RWPE2 (cell line): ENCODE measurements at places on chromosomes 7 and 10.

DNA sequence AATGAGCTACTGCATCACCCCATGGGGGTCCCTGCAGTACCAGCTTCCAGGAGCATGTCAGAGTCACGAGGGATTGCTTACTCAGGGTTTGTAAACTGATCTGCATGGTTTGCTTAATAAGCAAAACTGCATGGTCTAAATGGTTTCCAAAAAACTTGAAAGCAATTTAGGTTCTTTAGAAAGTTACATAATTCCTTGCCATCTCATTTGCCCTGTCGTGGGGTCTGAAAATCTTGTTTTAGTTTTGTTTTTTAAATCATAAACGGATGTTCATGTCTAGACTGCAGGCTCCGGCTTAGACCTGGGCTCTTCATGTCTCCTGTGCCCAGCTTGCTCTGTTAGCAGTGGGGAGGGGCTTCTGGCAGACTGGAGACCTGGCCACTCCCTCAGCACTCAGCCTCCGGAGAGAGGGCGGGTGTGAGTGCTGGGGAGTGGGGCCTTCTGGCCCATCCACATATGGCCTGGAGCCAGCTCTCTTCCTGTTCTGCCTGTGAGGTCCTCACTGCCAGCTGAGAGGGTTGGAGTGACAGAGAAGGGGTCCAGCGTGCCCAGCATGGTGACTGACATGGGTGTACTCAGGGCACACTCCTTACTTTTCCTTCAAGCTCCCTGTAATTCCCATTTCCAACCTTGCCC lies 17.5 kb downstream of the PRF1 start:
- no peak for DNase-seq

GRCh38 chr7:117874191-117874700 lies 1.0 kb upstream of the CTTNBP2 start:
- DNase-seq: no peak

- no peak for DNase-seq
Measured at GRCh38 chr10:126301701-126302475, 86.4 kb downstream of the ADAM12 start.

- no peak for DNase-seq
Measured at GRCh38 chr10:8035006-8035640, 19.4 kb upstream of the GATA3 start.

DNA sequence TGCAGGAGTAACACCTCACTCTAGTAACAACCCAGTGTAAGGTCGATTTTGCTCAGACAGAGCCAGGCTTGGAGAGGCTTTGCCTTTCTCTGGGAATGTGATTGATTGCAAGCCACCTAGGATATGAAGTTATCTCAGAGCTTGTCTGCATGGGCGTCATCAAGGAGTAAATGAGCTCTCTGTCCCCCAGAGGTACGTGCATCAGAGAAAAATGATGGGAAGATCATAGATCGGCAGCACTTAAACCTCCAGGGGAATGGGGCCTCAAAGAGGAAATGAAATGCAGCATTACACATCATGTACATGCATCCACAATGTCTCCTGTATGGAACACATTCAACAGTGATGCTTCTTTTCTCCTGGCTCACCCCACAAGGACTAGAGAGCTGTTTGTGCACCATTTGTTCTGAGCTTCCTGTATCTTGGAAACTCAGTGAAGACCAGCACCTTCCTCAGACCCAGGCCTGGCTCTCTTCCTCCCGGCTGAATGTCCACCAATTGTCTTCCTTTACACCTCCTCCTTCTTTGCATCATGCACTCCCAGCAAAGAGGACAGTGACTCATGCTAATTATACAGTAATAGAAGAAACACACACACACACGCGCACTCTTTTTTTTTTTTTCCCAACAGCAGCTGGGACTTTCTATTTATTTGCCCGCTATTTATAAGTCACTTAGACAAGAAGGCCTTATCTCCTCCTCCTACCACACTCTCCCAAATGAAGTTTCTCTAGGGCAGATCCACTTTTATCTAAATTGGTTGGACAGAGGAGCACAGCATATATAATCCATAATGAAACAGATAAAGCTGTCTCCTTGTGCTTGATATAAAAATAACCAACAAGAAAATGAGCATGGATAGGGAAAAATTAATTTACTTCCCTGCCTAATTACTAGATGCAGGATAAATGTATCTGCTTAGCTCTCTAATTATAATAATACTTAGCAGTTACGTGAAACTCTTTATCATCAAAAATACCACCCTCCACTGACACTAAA lies 990.7 kb downstream of the CCSER2 start:
- DNase-seq: no peak

GRCh38 chr7:17907014-17907413 lies 33.3 kb downstream of the SNX13 start:
- DNase-seq: no peak
